CD4-positive, alpha-beta T cell treated with Interleukin-4 for 1 hour (primary cell): ENCODE measurements at places on chromosomes 2 and 18.

- no peak for DNase-seq
Measured at GRCh38 chr2:226790011-226790410, 9.6 kb downstream of the IRS1 start.

DNA sequence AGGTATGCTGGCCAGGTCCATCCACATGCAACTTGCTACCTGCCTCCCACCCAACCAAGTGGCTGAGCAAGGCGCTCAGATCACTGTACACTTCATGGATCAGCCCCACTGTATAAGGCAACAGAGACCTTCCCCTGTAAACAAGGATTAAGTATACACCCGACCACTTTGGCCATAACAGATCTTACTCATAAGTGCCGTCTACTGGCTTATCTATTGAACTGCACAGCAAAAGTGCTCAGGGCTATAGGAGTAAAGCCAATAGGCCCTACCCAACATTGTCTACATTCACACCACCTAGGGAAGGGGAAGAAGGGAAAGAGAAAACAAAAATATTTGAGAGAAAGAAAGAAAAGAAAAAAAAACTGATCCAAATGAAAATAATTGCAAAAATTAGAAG is 663.9 kb upstream of the LRRTM1 start:
- no peak for DNase-seq

DNA sequence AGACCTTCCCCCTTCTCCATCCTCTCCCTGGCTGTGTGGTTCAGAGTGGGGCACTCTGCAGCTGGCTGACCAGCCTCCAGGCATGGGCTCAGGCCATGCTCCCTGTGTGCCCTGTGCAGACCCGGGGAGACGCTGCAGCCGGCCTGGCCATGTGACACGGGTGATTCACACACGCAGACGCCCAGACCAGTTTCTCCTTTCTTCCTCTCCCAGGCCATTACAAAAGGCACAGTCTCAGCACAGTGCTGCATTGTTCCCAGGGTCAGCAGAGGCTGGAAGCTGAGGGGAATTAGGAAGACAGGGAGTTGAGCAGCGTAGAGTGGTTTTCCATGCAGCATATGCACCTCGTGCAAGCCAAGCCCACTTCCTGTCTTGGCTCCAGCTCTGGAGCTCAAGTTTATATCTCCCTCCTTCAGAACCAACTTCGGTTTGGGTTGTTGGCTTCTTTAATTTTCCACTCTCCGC is 288.5 kb downstream of the TNS1 start:
- no peak for DNase-seq

GRCh38 chr2:10132996-10133647 is 10.6 kb downstream of the RRM2 start:
- DNase-seq = no peak

DNA sequence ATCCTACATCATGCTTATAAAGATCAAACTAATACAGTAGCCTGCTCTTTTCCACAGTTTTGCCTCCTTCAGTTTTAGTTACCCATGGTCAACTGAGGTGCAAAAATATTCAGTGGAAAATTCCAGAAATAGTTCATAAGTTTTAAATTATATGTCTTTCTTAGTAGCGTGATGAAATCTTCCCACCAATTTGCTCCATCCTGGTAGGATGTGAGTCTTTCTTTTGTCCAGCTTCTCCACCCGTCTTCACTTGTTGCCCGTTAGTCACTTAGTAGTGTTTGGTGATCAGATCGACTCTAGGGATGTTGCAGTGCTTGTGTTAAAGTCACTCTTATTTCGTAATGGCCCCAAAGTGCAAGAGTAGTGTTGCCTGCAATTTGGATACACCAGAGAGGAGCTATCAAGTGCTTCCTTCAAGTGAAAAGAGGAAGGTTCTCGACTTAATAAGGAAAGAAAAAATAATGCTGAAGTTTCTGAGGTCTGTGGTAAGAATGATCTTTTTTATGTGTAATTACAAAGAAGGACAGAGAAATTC is 57.0 kb downstream of the CEP192 start:
- DNase-seq = no peak
